Activated naive CD8-positive, alpha-beta T cell treated with anti-CD3 and anti-CD28 coated beads, Interleukin-2, amount 50 U/mL, for 16 hours (primary cell): ENCODE measurements at places on chromosomes 2 and 18.

- DNase-seq = no peak
Observed at GRCh38 chr2:8388781-8389180, 293.1 kb upstream of the ID2 start.

DNA sequence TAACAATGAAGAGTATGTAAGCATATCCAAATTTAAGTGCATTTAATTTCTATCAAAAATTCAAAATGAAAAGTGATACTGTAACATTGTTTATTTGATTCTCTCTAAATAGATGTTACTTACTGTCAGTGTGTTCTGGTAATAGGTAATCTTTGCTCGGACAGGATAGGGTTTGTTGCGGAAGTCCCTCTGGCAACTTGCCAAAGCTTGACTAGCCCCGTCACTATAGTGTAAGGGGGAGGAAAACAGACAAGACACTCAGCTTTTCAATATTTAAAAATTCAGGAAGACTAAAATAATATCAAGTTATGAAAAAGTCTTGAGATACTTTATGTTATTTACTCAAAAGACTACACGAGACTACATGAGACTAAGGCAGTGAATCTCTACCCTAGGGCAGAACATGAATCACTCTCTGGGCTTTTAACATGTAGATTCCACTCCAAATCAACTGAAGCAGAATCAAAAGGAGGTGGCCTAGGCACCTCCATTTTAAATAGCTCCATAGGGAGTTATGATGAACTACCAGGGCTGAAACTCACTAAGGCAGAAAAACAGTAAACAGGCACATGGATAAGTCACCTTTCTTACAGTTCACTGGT is 5.9 kb downstream of the LMAN1 start:
- no peak for DNase-seq

- no peak for DNase-seq
Observed at GRCh38 chr2:217793566-217794132, 209.1 kb downstream of the TNS1 start.

- DNase-seq = no peak
Observed at GRCh38 chr2:182860858-182861257, 5.6 kb downstream of the FRZB start.

GRCh38 chr2:149005471-149006077 is 32.9 kb upstream of the LYPD6B start:
- no peak for DNase-seq

DNA sequence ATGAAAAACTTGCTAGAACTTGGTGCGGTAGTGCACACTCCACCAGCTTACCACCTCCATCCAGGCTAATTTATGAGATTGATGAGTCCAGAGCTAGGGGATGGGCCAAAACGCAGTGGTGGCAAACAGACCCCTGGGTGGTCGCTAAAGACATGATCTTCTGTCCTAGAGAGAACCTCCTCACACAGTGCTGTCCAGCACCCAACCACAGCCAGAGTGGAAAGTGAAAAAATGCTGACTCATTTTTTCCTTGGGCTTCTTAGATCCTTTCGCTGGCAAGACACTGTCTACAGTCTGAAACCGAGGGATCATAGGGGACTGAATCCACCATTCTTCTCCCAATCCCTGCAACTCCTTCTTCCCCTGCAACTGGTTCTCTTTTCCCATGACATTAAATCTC is 4.1 kb downstream of the ANTXR1 start:
- no peak for DNase-seq

DNA sequence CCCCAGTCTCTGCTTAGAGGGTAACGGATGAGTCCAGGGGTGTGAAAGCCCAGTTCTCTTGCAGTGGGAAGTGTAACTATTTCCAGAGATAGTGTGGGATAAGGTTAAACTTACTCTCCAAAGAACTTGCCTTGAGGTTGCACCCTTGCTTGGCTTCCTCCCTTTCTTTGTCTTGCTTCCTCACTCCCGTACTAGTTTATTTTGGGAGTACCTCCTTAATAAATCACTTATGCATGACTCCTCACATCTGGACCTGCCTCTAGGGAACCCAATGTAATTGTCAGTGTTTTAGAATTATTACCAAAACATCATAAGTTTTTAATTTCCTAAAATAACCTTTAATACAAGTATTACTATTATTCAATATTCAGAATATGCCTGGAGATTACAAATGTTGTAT is 35.2 kb downstream of the CPO start:
- DNase-seq = no peak

GRCh38 chr2:117917223-117917917 is 96.5 kb downstream of the CCDC93 start:
- no peak for DNase-seq

GRCh38 chr2:152176113-152176714 is 651 bp upstream of the STAM2 start:
- DNase-seq = no peak

GRCh38 chr18:67092141-67092540 is 424.4 kb downstream of the DSEL start:
- no peak for DNase-seq

GRCh38 chr2:41400088-41400665 is 647.6 kb upstream of the PKDCC start:
- no peak for DNase-seq

- no peak for DNase-seq
Observed at GRCh38 chr2:140601342-140601741, 1529.5 kb downstream of the LRP1B start.

DNA sequence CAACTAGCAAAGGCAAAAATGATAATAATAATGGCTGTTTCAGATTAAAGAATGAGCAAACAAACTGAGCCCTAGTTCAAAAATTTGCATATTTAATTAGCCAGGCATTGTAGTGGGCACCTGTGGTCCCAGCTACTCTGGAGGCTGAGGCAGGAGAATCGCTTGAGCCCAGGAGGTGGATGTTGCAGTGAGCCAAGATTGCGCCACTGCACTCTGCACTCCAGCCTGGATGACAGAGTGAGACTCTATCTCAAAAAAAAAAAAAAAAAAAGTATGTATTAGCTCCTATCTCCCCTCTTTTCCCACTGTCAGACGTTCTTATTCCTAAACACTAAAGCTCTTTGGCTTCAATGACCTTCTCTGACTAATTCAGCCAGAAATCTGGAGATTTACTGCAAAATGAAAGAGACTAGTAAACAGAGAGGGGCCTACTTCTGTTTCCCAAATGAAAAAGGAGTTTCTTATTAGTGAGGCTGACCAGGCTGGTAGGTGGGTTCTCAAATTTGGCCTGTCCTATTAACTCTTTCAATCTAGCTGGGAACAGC is 3.9 kb upstream of the SRBD1 start:
- DNase-seq = no peak

GRCh38 chr2:104487366-104487765 is 366.5 kb upstream of the POU3F3 start:
- no peak for DNase-seq

DNA sequence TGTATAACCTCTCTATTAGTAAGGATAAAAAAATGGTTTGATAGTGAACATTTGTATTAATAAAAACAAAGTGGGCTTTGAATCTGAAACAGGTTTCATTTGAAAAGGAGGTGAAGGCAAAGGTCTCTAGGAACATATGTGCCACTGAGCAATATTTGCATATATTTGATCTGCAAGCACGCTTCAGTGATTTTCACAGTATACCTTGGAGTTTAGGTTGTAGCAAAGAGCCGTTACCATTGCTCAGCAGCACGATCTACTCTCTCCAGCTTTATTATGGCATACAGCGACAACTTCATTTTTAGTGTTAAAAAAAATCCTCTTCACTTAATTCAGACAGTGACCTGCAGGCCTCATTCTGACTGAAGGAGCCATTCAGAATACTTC is 75.8 kb upstream of the ZEB2 start:
- DNase-seq = no peak

GRCh38 chr2:54054271-54054670 is 61.1 kb upstream of the ACYP2 start:
- no peak for DNase-seq
